ENCODE measurements at places on chromosomes 4 and X.

DNA sequence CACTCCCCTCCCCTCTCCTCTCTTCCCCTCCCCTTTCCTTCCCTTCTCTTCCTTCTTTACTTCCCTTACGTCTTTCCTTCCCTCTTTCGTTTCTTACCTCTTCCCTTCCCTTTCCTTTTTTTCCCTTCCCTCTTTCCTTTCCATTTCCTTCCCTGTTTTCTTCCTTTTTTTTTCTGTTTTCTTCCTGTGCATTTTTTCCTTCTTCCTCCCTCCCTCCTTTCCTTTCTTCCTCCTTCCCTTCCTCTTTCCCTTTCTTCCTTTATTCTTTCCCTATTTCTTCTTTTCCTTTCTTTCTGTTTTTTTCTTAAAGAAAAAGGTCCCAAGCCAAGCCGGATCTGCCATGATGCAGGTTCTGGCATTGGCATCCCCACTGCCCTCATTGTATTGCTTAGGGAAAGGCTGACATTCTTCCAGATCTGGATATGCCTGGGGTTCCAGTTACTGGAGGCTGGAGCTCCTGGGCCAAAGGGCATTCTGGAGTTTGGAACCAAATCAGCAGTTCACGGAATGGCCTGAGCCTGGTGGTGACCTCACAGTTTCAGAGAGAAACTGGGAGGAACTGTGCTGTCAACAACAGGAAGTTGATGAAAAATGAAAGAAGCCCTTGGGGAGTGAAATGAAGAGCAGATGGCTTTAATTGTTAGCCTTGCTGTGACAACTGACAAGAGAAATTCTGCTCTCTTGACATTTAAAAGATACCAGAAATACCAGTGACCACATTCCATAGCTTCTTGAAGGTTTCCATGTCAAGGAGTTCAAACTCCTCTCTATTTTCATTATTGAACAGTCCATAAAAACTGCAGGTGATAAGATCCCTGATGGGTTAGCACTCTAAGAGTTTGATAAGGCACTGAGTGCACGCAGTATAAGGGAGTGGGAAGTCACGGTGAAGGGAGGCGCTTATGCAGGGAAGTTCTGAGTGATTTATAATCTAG is 622.1 kb downstream of the SPRY1 start:
- H3K27me3 ChIP-seq = no peaks in the 10 kb centered on the region
- no peak overlapping the region for H3K4me3 ChIP-seq
- no peak overlapping the region for H3K27ac ChIP-seq
- no peak for DNase-seq
- no peaks in the 10 kb centered on the region for H3K36me3 ChIP-seq

- DNase-seq = no peak
- H3K4me1 ChIP-seq = no peaks in the 10 kb centered on the region
- H3K27ac ChIP-seq = no peak overlapping the region
- no peaks in the 10 kb centered on the region for H3K36me3 ChIP-seq
Measured at GRCh38 chrX:45712067-45712466, 511.4 kb upstream of the DIPK2B start.

- H3K27me3 ChIP-seq = no peaks in the 10 kb centered on the region
- no peak overlapping the region for H3K27ac ChIP-seq
- no peak for DNase-seq
Measured at GRCh38 chrX:14573161-14573560, 43.8 kb downstream of the GLRA2 start.

GRCh38 chrX:109886122-109886761 is 116.7 kb upstream of the TMEM164 start:
- H3K27me3 ChIP-seq = no peaks in the 10 kb centered on the region
- DNase-seq = peak; percentile 63
- peaks cover 21% of the 10 kb centered on the region for H3K4me1 ChIP-seq
- no peaks in the 10 kb centered on the region for H3K36me3 ChIP-seq

- peak; percentile 68 for DNase-seq
- H3K27me3 ChIP-seq = peaks cover 10% of the 10 kb centered on the region
- H3K4me3 ChIP-seq = no peak overlapping the region
- H3K27ac ChIP-seq = peak overlapping the region; percentile 32
Measured at GRCh38 chrX:150547375-150548115, 20.9 kb upstream of the MTM1 start.

GRCh38 chrX:100895365-100896075 is 21.4 kb upstream of the NOX1 start:
- no peak overlapping the region for H3K27ac ChIP-seq
- no peaks in the 10 kb centered on the region for H3K27me3 ChIP-seq
- no peaks in the 10 kb centered on the region for H3K4me1 ChIP-seq
- no peak overlapping the region for H3K4me3 ChIP-seq

DNA sequence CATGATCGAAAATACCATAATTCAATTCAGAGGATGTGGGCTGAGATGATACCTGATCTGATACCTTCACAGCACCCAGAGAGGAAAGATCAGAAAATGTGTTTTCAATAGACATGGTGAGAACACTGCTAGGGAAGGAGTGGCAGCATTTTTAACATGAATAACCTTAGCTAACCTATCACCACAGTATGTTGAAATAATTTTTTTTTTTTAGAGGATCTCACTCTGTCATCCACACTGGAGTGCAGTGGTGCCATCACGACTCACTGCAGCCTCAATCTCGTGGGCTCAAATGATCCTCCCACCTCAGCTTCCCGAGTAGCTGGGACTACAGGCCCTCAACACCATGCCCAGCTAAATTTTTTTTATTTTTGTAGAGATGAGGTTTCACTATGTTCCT is 90.5 kb upstream of the RAPGEF2 start:
- DNase-seq = no peak
- no peaks in the 10 kb centered on the region for H3K27me3 ChIP-seq
- no peak overlapping the region for H3K27ac ChIP-seq
- no peak overlapping the region for H3K4me3 ChIP-seq

GRCh38 chrX:41863343-41864203 is 59.8 kb downstream of the CASK start:
- H3K27me3 ChIP-seq = no peaks in the 10 kb centered on the region
- no peak overlapping the region for H3K27ac ChIP-seq
- H3K4me1 ChIP-seq = no peaks in the 10 kb centered on the region
- DNase-seq = no peak
- H3K36me3 ChIP-seq = no peaks in the 10 kb centered on the region

DNA sequence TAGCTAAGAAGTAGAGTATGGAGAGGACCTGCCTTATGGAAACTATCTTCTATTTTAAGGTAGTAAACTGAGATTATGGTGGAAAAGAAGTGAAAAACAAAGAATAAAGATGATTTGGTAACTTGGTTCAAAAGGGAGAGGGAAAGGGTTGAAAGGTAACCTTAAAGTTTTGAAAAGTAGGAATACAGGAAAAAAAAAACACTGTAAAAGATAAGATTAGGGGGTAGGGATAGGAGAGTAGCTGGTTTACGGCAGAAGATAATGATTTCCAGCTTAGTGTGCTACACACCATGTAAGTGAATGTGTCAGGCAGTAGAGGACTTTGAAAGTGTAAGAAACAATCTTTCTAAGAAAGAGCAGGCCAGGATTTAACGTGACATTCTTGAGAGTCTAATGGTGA is 35.3 kb downstream of the FAM13A start:
- H3K27me3 ChIP-seq = no peaks in the 10 kb centered on the region
- H3K4me3 ChIP-seq = no peak overlapping the region
- peaks cover 36% of the 10 kb centered on the region for H3K36me3 ChIP-seq
- DNase-seq = peak; percentile 23
- H3K4me1 ChIP-seq = peaks cover 16% of the 10 kb centered on the region

DNA sequence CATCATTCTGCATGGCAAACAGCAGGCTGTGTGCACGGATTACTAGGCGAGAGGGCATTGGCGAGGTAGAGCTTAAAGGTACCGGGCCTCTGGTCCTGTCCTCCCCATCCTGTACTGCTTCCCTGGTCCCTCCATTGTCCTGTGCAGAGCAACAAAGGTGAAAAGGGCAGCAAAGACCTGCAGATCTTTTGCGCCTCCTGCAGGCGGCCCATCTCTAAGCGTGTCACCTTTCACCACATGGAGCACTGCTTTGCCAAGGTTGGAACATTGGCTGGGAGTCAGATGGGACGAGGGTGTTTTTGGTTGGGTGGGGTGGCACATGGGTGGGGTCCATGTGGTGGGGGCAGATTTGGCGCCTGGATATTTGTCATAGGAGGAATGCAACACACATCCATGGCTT is 64.7 kb upstream of the UXT start:
- H3K27me3 ChIP-seq = no peaks in the 10 kb centered on the region
- H3K4me3 ChIP-seq = no peak overlapping the region
- H3K4me1 ChIP-seq = peaks cover 4% of the 10 kb centered on the region
- H3K27ac ChIP-seq = no peak overlapping the region
- no peaks in the 10 kb centered on the region for H3K36me3 ChIP-seq

DNA sequence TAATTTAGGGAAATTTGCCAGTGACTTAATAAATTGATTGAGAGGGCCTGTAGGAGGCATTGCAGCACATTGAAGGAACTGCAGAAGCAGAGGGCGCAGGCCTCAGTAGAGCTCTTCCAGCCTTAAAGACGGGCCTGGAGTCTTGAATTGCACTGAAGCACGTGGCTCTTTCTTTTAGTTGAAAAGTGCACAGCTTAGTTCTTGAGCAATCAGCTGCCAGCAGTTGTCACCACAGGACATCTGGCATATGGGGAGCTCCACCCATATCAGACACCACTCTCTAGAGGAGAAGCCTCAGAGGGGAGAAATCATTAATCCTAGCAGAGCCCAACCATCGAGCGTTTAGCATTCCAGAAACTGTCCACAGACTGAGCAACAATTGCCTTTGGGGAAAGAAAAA is 16.0 kb upstream of the FGF16 start:
- H3K4me3 ChIP-seq = no peak overlapping the region
- no peak for DNase-seq
- H3K4me1 ChIP-seq = no peaks in the 10 kb centered on the region
- no peak overlapping the region for H3K27ac ChIP-seq

- DNase-seq = no peak
- no peak overlapping the region for H3K27ac ChIP-seq
- no peaks in the 10 kb centered on the region for H3K36me3 ChIP-seq
- no peaks in the 10 kb centered on the region for H3K27me3 ChIP-seq
- no peak overlapping the region for H3K4me3 ChIP-seq
Measured at GRCh38 chrX:14362721-14363120, 166.6 kb upstream of the GLRA2 start.

DNA sequence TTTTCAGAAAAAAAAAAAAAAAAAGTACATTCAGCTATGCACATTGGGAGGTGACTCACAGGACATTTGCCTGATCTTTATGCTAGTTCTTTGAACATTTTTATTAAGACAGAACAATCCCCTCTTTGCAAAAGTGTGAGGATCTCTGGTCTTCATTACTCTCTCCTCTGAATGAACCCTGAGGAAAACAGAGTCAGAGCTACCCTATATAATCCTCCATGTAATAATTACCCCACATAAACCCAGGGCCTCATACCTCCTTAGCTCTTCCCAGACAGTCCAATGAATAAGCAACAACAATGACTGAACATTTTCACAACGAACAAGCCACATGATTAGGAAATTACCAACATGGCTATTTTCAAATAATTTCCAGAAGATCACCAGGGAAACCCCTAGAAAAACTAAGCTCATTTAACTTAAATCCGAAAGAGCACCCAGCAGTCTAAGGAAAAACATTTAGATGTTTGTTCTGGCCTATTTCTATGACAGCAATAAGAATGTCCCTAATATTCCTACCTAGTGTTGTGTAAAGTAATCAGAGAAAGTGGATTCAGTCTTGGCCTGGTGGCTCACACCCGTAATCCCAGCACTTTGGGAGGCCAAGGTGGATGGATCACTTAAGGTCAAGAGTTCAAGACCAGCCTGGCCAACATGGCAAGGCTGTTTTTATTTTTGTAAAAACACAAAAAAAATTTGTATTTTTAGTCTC is 37.8 kb downstream of the TBC1D9 start:
- H3K36me3 ChIP-seq = no peaks in the 10 kb centered on the region
- DNase-seq = no peak
- no peak overlapping the region for H3K4me3 ChIP-seq
- no peak overlapping the region for H3K27ac ChIP-seq
- no peaks in the 10 kb centered on the region for H3K27me3 ChIP-seq

DNA sequence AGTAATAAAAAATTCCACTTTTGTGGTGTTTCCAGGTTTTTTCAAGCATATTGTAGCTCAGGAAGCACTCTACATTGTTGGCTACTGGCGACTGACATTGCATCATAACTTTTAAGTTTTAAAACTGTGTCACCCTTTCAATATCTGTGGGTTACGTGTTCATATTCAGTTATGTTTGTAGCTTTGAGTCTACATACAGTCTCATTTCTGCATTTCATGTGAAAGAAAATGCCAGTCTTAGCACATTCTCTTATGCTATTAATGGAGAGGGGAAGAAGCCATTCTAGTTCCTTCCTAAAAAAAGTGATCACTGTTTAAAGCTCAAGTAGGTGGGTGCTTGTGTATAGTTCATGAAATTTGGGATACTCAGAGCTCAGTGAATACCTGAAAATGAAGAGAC is 38.1 kb downstream of the DIAPH2 start:
- no peaks in the 10 kb centered on the region for H3K36me3 ChIP-seq
- H3K27me3 ChIP-seq = no peaks in the 10 kb centered on the region
- no peak for DNase-seq
- H3K4me1 ChIP-seq = no peaks in the 10 kb centered on the region

DNA sequence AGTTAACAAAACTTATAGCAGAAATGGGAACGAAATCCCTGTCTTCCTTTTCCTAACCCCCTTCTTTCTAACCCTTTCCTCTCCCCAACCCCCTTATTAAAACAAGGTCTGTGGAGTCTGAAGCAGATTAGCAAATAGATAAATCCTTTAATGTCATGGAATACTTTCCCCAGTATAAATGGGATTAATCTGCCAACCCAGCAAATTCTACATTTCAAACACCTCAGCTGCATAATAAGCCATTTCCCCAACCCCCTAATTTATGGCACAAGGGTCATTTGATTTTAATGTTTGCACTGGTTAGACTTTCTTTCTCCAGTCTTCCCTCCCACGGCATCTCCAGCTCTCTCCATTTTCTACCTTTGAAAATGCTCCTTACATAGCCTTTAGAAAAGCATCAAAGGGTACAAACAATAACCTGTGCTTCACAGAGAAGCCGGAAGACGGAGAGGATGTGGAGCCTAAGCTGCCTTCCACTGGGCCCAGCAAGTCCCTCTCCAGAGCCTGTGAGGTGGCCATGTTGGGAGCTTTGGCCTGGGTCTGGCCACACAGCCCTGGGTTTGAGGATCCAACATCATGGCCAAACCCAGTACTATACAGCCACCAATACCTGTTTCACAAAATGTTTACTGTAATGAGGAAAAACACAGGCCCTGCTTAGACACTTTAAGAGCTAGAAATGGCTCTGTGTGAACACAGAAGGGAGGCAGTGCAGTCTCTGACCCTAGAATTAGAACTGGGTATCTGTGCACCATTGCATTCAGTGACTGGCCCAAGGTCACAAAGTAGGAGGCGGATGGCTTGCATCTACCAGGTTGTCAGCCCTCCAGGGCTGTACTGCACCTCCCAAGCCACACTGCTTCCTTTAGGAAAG is 56.9 kb upstream of the SPRY1 start:
- no peaks in the 10 kb centered on the region for H3K36me3 ChIP-seq
- no peak overlapping the region for H3K27ac ChIP-seq
- DNase-seq = no peak
- peaks cover 3% of the 10 kb centered on the region for H3K4me1 ChIP-seq
